Osteoblast (primary cell): ENCODE measurements at places on chromosomes 5 and 9.
A peak's percentile ranks its signal among the peaks of the same experiment; 100 is the strongest.

DNA sequence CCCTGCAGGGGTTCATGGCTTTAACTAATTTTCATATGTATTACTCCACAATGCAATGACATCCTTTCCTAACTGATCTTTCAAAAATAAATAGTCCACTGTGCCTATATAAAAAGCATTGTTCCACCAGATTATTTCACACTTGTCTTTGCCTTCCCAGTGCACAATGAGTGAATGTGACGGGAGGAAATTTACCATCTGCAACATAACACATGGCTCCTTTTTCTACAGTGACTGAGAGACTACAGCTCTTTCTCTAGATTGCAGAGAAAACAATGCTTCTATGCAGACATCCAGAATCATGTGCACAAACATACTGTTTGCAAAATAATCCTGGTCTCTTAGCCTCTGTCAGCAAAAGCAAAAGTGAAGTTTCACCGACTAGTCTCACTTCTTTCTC lies 483.7 kb upstream of the PIK3R1 start:
- H3K36me3 ChIP-seq = no peaks in the 10 kb centered on the region
- no peak for DNase-seq
- peaks cover 6% of the 10 kb centered on the region for H3K4me1 ChIP-seq
- no peak overlapping the region for H3K27ac ChIP-seq

DNA sequence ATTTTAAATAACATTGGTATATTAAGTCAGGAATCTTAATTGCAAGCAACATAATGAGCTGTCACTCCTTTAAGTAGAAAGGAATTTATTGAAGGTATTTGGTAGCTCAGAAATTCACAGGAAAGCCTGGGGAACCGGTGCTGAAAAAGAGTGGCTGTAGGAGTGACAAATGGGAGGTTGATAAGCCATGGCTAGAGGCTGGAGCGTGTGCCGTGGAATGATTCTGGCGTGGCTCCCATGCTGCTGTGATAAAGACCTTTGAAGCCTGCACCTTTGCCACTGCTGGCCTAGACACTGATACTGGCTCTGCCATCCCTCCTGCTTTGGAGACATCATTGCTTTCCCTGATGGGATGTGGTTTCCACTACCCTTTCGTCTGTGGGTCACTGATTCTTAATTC lies 65.7 kb upstream of the ATG10 start:
- H3K27me3 ChIP-seq = no peaks in the 10 kb centered on the region
- no peak for DNase-seq
- no peak overlapping the region for H3K27ac ChIP-seq

DNA sequence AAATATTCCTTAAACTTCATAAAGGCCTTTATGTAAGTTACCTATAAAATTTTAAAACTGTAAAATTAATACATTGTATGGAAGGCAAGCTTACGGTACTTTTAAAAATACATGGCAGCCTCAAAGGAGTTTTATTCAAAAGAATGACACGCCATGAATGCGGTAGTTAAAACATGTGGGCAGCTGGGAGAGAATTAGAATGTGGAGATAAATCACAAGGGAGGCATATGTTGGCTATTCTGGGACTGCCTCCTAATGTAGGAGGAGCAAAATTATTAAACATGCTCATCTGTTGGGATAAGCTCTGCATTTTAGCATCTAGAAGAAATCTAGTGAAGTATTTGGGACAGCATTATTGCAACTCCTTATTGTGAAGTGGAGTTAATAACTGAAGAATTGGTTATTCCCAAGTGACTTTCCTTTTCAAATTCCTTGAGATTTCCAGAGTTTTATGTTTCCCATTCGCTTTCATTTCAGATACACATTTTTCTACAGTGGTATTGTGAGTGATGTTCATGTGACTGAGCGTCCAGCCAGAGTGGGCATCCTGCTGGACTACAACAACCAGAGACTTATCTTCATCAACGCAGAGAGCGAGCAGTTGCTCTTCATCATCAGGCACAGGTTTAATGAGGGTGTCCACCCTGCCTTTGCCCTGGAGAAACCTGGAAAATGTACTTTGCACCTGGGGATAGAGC lies 109.4 kb downstream of the CMYA5 start:
- no peak for DNase-seq
- H3K4me1 ChIP-seq = no peaks in the 10 kb centered on the region

GRCh38 chr9:89493181-89493580 lies 4.7 kb downstream of the SEMA4D start:
- no peak overlapping the region for H3K4me3 ChIP-seq
- peaks cover 11% of the 10 kb centered on the region for H3K27me3 ChIP-seq
- H3K27ac ChIP-seq = no peak overlapping the region
- no peak for DNase-seq

DNA sequence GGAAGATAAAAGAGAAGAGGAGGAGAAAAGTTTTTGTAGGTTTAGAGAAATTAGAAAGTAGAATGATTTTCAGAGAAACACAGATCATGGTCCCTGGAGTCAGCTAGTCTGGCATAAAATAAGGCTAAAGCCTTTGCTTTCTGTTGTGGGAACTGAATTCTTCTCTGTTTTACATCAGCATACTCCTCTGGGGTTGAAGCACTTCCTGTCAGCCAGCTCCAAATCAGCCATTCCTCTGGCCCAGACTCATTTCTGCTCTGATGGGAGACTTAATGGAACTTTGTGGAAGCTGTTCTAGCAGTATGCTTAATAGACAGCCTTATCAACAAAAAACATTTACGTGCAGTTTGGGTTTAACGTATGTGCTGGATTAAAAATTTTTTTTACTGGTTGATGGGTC lies 143.2 kb downstream of the HMHB1 start:
- no peak for DNase-seq
- H3K27ac ChIP-seq = peak overlapping the region; percentile 28
- H3K4me3 ChIP-seq = no peak overlapping the region
- H3K27me3 ChIP-seq = no peaks in the 10 kb centered on the region
- H3K4me1 ChIP-seq = peaks cover 3% of the 10 kb centered on the region

DNA sequence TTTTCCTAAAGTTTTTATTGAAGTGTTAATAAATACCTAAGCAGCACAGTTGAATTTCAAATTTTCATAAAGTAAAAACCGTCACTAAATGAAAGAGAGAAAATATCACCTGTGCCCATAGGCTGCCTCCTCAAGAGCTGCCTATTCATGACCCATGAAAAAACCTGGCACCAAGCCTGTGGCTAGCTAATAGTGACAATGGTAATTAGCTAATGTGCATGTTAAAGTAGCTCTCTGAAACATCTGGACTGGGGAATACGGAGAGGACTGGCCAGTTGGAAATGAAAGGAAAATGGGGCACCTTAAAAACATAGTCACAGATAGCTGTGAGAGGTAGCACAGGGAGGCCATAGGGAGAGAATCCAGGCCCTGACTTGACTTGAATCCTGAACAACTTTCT lies 5.4 kb upstream of the GNE start:
- DNase-seq = no peak
- H3K4me3 ChIP-seq = no peak overlapping the region
- no peak overlapping the region for H3K27ac ChIP-seq
- H3K27me3 ChIP-seq = no peaks in the 10 kb centered on the region
- H3K4me1 ChIP-seq = peaks cover 13% of the 10 kb centered on the region

- no peak overlapping the region for H3K4me3 ChIP-seq
- no peak for DNase-seq
- no peaks in the 10 kb centered on the region for H3K4me1 ChIP-seq
- no peaks in the 10 kb centered on the region for H3K27me3 ChIP-seq
- peaks cover 41% of the 10 kb centered on the region for H3K36me3 ChIP-seq
- H3K27ac ChIP-seq = no peak overlapping the region
These were observed 57.9 kb downstream of the TEX10 start for GRCh38 chr9:100294806-100295205.

DNA sequence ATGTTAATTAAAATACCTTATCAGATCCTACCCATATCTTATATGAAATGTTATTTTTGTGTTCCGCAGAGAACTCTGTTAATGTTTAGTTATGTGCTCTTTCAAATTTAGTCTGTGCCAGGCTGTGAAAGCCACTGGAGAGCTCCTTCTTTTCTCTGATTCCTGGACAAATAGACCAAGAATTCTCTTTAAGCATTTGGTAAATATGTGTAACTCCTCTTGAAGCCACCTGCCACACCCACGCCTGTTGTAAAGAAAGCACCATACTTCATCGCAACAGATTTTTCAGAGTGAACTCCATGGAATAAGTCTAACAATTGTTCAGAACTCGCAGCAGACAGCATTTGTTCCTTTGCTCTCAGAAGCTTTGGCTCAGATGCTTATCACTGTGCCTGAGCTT lies 301.1 kb downstream of the FAM170A start:
- no peaks in the 10 kb centered on the region for H3K36me3 ChIP-seq
- no peak for DNase-seq
- H3K4me1 ChIP-seq = no peaks in the 10 kb centered on the region

DNA sequence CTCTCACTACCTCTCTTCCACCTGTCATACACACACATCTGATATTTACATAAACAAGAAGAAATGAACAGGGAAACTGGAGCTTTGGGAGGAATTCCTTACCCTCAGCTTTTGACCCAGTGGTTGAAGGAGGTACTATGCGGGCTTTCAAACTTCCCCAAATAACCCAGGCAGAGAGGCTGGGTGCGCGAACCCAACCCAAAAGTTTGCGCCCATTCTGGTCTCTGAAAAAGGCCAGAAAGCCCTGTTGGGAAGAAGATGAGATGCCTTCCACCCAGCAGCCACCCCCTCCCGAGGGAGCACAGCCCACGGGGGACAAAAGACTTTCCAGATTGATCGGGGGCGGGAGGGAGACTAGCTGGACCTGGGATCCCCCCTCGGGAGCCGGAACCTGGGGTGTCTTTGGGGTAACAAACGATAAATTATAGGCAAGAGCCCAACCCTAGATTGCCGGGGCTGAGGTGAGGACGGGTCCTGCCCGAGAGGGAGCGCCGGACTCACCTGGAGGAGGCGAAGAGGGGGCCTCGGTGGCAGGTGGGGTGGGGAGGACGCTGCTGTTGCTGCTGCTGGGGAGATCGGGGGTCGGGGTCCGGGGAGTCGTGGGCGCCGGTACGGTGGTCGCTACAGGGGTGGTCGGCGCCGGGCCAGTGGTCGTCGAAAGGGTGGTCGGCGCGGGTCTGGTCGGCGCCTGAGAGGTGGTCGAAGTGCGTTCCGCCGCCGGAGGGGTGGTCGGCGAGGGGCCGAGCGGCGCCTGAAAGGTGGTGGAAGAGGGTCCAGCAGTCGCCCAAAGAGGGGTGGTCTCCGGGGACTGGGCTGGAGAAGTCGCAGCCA lies 798 bp downstream of the MEGF9 start:
- H3K27ac ChIP-seq = peak overlapping the region; percentile 11
- H3K36me3 ChIP-seq = no peaks in the 10 kb centered on the region
- peaks cover 42% of the 10 kb centered on the region for H3K4me1 ChIP-seq
- peak; percentile 81 for DNase-seq

DNA sequence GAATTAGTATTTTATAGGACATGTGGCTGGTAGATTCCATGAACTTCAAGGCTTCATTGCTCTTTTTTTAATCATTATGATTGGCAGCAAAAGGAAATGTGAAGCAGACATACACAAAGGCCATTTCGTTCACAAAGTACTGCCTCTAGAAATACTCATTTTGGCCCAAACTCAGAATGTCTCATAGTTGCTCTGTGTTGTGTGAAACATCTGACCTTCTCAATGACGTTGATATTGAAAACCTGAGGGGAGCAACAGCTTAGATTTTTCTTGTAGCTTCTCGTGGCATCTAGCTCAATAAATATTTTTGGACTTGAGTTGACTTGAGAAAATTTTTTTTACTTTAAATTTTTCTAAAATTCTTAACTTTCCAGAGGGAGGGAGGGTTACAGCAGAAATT lies 12.4 kb downstream of the KCNV2 start:
- H3K36me3 ChIP-seq = no peaks in the 10 kb centered on the region
- H3K27me3 ChIP-seq = no peaks in the 10 kb centered on the region
- no peak overlapping the region for H3K4me3 ChIP-seq
- DNase-seq = no peak
- no peak overlapping the region for H3K27ac ChIP-seq
- peaks cover 12% of the 10 kb centered on the region for H3K4me1 ChIP-seq

DNA sequence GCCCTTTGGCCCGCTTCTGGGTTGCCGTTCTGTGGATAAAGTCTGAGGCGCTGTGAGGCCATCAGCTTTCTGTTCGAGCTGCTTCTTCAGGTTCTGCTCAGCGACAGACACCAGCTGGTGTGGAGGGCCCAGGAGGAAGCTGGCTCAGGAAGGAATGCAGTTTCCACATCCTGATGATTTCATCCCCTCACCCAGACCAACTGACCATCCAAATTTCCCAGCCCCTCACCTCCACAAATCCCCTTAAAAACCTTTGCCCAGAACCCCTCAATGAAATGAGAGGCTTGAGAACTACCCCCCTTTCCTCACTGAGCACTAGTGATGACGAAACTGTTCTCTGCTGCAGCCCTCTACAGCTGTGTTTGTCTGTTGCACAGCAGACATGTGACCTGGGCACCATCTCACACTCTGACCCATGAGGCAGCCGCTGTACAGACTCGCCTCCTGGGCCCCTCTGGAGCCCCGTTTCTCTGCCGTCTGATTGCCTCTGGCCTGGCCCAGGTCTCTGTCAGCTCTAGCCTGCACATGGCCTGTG lies 45.4 kb downstream of the SPATA31C2 start:
- H3K36me3 ChIP-seq = no peaks in the 10 kb centered on the region
- DNase-seq = peak; percentile 52
- H3K4me3 ChIP-seq = no peak overlapping the region
- H3K27ac ChIP-seq = no peak overlapping the region
- H3K4me1 ChIP-seq = no peaks in the 10 kb centered on the region
- H3K27me3 ChIP-seq = peaks cover 7% of the 10 kb centered on the region

DNA sequence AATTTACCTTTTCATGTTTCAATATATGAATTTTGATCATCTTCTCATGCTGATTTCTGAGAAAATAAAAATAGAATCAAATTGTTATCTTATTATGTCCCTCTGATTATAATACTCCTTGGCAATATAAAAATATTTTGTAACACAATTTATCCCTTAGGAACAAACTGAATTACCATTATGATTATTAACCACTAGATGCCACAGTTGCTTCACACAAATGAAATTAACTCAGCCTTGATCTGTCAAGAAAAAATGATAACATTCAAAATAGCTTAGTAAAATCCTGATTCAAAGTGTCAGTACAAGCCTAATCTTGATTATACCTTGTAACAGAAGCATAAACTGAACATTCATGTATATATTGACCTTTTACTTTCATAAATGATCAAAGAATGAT lies 4.8 kb upstream of the CHSY3 start:
- no peaks in the 10 kb centered on the region for H3K27me3 ChIP-seq
- H3K4me3 ChIP-seq = no peak overlapping the region
- no peaks in the 10 kb centered on the region for H3K4me1 ChIP-seq

- H3K4me1 ChIP-seq = peaks cover 6% of the 10 kb centered on the region
- H3K27ac ChIP-seq = no peak overlapping the region
- no peak for DNase-seq
- no peaks in the 10 kb centered on the region for H3K36me3 ChIP-seq
These were observed 25.5 kb upstream of the FBP1 start for GRCh38 chr9:94664801-94665200.

DNA sequence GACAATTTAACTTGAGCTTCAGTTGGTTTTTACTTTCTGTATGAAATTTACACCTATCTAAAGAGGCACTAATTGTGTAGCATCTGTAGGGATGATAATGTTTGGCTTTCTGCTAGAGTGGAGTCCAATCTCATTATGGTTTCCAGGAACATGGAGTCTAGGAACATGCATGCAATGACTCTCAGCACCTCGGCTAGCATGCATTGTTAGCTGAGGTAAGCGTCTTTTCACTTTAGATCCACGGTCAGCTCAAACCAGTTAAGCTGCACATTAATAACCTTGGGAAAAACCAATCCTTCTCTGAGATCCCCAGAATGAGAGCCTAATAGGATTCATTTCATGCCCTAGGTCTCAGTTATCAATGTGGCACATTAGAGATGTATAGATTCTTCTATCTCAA lies 7.8 kb upstream of the GDA start:
- DNase-seq = no peak
- no peak overlapping the region for H3K27ac ChIP-seq
- no peaks in the 10 kb centered on the region for H3K36me3 ChIP-seq
- no peaks in the 10 kb centered on the region for H3K4me1 ChIP-seq
- H3K4me3 ChIP-seq = no peak overlapping the region
- no peaks in the 10 kb centered on the region for H3K27me3 ChIP-seq
